RPMI7951 (cell line): ENCODE measurements at places on chromosomes 2 and 18. TPM values are rescaled to one million over a fixed set of nuclear protein-coding genes. Genes with fewer than 3 reads are reported as not detected.

The SMIM21 gene
- not detected in 2 replicates for total RNA-seq

The TLX2 gene
- total RNA-seq = 4.2 and 5.5 TPM in 2 replicates

The CRYBA2 gene
- total RNA-seq = 0.20 TPM in 1 of 2 replicates, not detected in the other

The CHN1 gene
- total RNA-seq = 131 and 163 TPM in 2 replicates

The BIN1 gene
- total RNA-seq = 105 TPM in 2 replicates

The SERPINB4 gene
- not detected in 2 replicates for total RNA-seq

The RBM44 gene
- 0.88 and 1.7 TPM in 2 replicates for total RNA-seq

The SIX3 gene
- total RNA-seq = not detected in 2 replicates

The ANKRD30B gene
- total RNA-seq = 0.59 and 1.1 TPM in 2 replicates

The LRRTM1 gene
- total RNA-seq = not detected in 2 replicates

The TWSG1 gene
- total RNA-seq = 76.6 and 101 TPM in 2 replicates

The UPP2 gene
- not detected in 2 replicates for total RNA-seq

The LYG2 gene
- total RNA-seq = not detected in 2 replicates

The GALR1 gene
- total RNA-seq = not detected in 2 replicates

The SAG gene
- 0.12 TPM in 1 of 2 replicates, not detected in the other for total RNA-seq

The PSD4 gene
- total RNA-seq = 2.5 and 5.9 TPM in 2 replicates

The AGXT gene
- total RNA-seq = 0.10 and 0.24 TPM in 2 replicates

The SATB2 gene
- total RNA-seq = 10.9 and 11.8 TPM in 2 replicates

The CD226 gene
- total RNA-seq = 0.12 and 0.49 TPM in 2 replicates

The EIF2B4 gene
- total RNA-seq = 31.8 and 36.1 TPM in 2 replicates

The TUBB8B gene
- total RNA-seq = not detected in 2 replicates

The DSC1 gene
- not detected in 2 replicates for total RNA-seq

The RND3 gene
- total RNA-seq = 41.7 and 47.2 TPM in 2 replicates

The TEX44 gene
- total RNA-seq = not detected in 2 replicates

The KCNE4 gene
- 13.8 and 16.4 TPM in 2 replicates for total RNA-seq

The NEU2 gene
- not detected in 2 replicates for total RNA-seq

The MDH1B gene
- 1.2 TPM in 2 replicates for total RNA-seq

The RPRM gene
- total RNA-seq = not detected in 2 replicates

The SPHKAP gene
- total RNA-seq = not detected in 2 replicates

The SLC9A2 gene
- total RNA-seq = not detected in 2 replicates

The ADAM23 gene
- total RNA-seq = not detected in 2 replicates

The C2orf80 gene
- total RNA-seq = not detected in 2 replicates

The STAT4 gene
- total RNA-seq = 0.12 and 0.59 TPM in 2 replicates

The SNED1 gene
- 63.7 and 65.5 TPM in 2 replicates for total RNA-seq

The UNC80 gene
- total RNA-seq = under 0.01 TPM in 1 of 2 replicates, not detected in the other

The D2HGDH gene
- 5.6 and 15.4 TPM in 2 replicates for total RNA-seq
